MM.1S (cell line): ENCODE measurements at places on chromosomes 6 and 20.

DNA sequence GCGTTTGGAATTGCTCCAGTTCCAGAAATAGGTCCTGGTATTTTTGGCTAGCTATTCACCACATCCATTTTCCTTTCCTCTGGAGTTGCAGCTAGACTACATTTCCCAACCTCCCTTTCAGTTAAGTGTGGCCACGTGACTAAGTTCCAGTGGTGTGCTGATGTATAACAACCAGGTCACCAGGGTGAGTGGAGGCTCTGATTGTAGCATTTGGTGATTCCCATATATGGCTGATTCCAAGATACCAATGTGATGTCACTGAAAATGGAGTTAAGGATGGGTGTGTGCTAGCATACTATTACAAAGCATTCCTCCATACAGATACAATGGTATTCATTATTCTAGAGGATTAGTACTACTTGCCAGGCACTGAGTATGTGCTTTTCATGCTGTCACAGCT lies 49.7 kb upstream of the STK35 start:
- DNase-seq, result no peak

GRCh38 chr6:17904491-17905120 lies 82.8 kb downstream of the KIF13A start:
- no peak for DNase-seq

- DNase-seq, result no peak
Measured at GRCh38 chr6:82569022-82569421, 205.4 kb downstream of the TPBG start.

- no peak for DNase-seq
Measured at GRCh38 chr6:105514306-105514705, 111.4 kb upstream of the PREP start.

DNA sequence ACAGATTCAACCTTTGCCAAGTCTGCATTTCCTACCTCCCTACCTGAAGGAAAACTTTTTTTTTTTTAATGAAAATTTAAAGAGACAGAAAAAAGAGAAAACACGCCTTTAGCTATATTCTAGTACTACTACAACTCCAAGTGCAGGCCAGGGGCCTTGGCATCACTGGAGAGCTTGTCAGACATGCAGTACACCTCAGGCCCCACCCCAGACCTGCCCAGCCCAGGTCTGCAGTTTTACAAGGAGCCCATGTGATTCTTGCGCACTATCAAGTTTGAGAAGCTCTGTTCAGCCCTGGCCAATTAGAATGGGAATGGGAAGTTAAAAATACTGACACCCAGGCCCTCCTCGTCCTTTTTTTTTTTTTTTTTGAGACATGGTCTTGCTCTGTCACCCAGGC lies 85.0 kb downstream of the NFATC2 start:
- no peak for DNase-seq

GRCh38 chr6:104095661-104096416 lies 763.9 kb downstream of the HACE1 start:
- DNase-seq, result no peak

GRCh38 chr6:83071023-83071422 lies 3.6 kb downstream of the DOP1A start:
- peak; percentile 63 for DNase-seq

DNA sequence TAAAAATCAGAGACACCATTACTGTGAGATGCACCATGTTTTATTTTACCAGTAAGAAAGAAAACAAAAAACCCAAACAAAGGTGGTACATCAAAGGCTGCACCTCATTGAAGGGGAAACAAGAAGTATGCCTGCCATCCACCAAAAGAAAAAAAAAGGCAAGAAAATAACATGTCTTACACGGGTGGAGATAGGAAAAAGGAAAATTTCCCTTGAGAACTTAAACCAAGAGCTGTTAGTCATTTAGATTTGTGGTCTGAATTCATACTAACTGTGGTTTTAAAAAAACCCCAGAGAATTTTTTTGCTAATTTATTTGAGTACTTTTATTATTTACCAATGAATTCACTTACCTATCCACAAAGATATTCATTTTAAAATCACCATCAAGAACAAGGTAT lies 144.0 kb downstream of the LRRC1 start:
- no peak for DNase-seq

GRCh38 chr6:126172131-126172530 lies 167.8 kb upstream of the CENPW start:
- DNase-seq, result no peak

DNA sequence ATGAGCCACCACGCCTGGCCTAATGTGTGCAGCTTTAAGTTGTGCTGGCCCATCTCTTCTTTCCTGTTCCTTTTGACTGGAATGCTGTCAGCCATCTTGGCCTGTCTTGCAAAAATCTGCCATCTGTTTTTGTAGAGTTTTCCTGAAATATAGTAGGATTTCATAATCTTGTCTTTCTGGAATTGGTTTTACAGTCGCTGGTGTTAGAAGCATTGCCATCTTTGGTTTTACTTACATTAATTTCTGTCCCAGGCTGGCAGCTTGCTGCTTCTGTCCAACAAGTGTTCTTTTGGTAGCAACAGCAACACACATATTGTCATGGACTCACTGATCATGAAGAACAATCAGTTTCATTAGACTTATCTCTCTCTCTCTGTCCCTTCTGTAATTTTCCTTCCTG lies 29.1 kb upstream of the TULP1 start:
- no peak for DNase-seq

- DNase-seq, result no peak
Measured at GRCh38 chr6:154462425-154462824, 48.1 kb downstream of the CNKSR3 start.

GRCh38 chr20:47205577-47206123 lies 150.8 kb downstream of the ZMYND8 start:
- DNase-seq, result peak; percentile 60

- DNase-seq, result no peak
Measured at GRCh38 chr20:21614980-21615379, 90.5 kb upstream of the PAX1 start.

DNA sequence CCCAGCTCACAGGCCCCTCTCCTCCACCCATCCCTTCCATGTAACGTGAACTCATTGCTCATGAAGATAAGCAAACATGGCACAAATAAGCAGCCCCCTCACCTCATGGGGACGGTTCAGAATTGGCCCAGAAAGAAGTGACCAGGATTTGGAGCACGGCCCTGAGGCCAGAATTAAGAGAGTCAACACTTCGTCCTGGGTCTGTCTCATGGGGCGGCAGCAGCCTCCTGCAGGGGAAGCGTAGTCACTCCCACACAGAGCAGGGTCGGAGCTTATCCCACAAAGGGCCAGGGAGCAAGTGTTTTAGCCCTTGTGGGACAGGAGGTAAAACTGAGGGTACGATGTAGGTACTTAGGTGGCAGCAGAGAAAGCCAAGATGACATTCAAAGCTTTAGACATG lies 28.6 kb upstream of the DACT2 start:
- DNase-seq, result no peak

GRCh38 chr6:147226877-147227276 lies 22.7 kb downstream of the STXBP5 start:
- no peak for DNase-seq

DNA sequence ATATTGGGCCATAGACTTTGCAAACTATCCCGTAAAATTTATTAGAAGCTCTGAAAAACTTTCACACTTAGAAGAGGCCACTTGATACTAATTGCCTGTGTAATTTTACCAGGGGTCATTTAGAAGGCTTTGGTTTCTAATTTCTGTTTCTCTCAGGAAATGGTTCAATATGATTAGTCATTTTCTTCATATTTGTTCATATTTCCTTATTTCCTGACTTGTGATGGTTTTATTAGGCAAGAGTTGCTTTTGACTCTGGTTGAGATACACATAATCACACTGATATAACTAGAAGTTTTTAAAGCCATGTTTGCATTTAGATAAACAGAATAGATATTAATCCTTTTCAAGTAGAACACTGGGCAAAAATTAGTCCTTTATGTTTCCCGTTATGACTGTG lies 11.8 kb upstream of the HBS1L start:
- DNase-seq, result no peak

- DNase-seq, result peak; percentile 58
Measured at GRCh38 chr6:140774080-140774505, 1358.6 kb upstream of the GJE1 start.

GRCh38 chr6:109794201-109794923 lies 103.3 kb downstream of the FIG4 start:
- no peak for DNase-seq

DNA sequence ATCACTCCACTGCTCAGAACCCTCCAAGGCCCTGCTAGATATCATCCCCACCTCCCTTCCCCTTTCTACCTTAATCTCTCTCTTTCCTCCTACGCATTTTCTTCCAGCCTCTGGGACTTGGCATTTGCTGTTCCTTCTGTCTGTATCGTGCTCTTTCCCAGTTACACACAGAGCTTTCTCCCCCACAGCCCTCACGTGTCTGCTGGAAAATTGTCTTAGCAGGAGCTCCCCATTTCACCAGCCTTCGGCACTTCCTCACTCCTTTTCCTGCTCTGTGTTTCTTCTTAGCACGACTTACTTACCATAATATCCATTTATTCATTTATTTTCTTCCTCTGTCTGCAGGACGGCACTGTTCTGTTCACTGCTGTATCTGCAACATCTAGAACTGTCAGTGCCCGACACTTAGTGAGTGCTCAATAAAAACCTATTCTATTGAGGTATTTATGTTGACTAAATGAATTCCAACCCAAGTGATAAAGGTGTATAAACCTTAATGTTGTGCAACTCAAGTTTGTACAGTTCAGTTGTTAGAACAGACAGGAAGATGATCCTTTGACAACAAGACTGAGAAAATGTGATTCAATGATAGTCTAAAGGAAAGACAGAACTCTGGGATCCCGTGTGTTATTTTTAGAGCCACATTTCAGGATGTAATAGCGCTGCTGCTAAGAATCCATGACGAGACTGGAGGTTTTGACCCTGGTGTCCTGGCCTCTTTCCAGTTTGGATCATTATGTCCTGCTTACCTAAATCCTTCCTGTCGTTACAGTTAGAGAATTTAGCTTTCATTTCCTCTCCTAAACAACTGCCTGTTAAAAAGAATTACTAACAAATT lies 170.1 kb upstream of the LAMP5 start:
- DNase-seq, result peak; percentile 3

DNA sequence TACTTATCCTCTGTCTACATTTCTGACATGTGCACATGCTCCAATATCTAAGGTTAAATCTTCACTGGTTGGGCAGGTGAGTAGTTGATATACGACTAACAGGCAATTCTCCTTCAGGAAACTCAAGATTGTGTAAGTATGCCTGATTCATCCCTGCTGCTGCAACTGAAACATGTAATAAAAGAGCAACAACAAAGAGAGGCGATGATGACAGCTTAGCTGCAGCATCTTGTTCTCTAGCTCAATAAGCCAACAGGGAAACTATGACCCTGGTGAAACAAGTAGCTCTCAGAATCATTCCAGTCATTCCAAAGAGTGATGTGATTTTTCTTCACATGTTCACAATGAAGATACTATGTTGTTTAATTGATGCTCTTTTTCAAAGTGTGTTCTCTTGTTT lies 74.4 kb downstream of the ELOVL4 start:
- no peak for DNase-seq

GRCh38 chr20:44720621-44720996 lies 5.4 kb downstream of the CCN5 start:
- no peak for DNase-seq

GRCh38 chr20:58705208-58705926 lies 12.8 kb downstream of the NPEPL1 start:
- no peak for DNase-seq

DNA sequence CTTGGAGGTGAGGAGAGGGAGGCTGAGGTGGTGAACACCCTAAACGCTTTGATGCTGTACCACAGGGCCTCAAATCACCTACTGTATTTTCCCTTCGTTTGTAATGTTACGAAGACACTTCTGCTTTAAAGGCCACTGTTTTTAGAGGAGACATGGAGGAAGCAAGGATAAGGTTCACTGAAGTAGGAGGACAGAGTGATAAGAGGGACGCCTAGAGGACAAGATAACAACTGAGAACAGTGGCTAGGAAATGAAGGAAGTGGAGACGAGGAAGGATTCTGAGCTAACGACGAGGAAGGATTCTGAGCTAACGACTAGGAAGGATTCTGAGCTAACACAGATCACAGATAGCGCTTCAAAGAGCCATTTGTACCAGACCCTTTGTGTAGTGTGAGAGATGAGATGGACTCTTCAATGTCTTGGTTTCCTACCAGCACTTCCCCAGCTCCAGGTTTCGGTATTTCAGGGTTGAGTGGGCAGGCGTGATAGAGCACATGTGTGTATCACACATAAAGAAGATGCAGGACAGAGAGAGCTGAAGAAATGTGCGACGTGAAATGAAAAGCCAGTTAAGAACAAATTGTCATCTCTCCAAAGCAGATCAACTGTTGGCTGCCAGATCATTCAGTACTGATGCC lies 7.5 kb downstream of the SF3B5 start:
- DNase-seq, result peak; percentile 27

DNA sequence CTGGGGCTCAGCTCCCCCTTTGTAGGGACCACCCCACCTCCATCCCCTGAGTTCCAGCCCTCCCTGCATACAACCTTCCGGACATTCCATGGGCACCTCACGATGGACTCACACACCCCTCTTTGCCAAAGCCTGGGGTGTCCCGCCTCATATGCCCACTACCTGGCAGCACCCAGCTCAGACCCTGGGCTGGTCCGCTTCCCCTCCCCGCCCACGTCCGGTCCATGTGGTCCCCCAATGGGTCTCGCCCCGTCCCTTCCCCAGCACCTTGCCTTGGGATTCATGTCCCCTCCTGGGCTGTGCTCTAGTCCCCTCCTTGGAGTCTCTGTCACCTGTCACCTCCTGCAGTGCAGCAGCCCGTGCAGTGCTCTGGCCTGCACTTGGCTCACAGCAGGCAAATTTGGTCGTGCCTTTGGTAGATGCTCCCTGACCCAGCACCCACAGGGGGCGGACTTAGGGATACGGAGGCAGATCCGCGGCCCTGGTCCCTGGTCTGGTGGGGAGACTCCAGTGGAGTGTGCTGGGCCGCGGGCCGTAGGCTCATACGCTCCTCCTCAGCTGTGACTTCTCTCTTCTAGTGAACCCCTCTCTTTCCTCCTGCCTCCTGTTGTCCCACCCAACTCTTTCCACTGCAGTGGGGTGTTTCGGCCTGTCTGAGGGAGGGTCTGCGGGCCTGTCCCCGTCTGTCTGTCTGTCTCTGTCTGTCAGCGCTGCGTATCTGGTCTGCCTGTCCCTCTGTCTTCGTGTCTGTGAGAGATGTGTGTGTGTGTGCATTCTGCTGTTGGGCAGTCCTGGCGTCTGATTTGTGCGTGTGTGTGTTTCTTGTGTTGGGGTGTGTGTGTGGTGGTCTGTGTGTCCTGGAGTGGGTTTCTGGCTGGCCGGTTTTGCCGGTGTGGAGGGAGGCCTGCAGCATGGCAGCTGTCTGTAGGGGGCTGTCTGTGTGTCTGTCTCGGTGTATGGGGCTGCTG lies 69.5 kb downstream of the SRC start:
- no peak for DNase-seq

GRCh38 chr6:125952764-125953501 lies 3.6 kb upstream of the HINT3 start:
- DNase-seq, result peak; percentile 57

GRCh38 chr6:75472885-75473284 lies 20.7 kb downstream of the FILIP1 start:
- DNase-seq, result no peak

GRCh38 chr6:155519176-155519738 lies 63.6 kb upstream of the NOX3 start:
- no peak for DNase-seq

- DNase-seq, result no peak
Measured at GRCh38 chr20:19956976-19957375, 60.2 kb upstream of the NAA20 start.

GRCh38 chr6:26155061-26155930 lies 68.1 kb downstream of the HFE start:
- peak; percentile 27 for DNase-seq

GRCh38 chr20:840503-840857 lies 7.0 kb downstream of the FAM110A start:
- no peak for DNase-seq
